Coronary artery (tissue), 2 donors: ENCODE measurements at places on chromosomes 5 and 9.
A peak's percentile ranks its signal among the peaks of the same experiment; 100 is the strongest.

DNA sequence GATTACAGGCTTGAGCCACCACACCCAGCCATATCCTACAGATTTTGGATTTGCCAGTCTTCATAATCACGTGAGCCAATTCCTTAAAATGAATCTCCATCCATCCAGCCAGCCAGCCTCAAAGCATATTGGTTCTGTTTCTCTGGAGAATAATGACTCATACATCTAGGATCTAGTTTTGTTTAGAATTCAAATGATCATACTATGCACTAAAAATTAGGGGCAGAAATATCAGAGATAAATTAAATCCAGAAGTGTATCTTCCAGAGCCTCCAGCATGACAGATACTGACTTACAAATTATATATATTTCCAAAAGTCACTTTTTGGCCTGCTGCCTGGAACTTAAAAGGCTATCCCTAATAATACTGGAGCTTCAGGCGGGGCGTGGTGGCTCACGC, 119.1 kb upstream of the NR5A1 start:
- DNase-seq, result no peak

GRCh38 chr5:20113931-20114330, 125.9 kb upstream of the CDH18 start:
- DNase-seq, result no peak

DNA sequence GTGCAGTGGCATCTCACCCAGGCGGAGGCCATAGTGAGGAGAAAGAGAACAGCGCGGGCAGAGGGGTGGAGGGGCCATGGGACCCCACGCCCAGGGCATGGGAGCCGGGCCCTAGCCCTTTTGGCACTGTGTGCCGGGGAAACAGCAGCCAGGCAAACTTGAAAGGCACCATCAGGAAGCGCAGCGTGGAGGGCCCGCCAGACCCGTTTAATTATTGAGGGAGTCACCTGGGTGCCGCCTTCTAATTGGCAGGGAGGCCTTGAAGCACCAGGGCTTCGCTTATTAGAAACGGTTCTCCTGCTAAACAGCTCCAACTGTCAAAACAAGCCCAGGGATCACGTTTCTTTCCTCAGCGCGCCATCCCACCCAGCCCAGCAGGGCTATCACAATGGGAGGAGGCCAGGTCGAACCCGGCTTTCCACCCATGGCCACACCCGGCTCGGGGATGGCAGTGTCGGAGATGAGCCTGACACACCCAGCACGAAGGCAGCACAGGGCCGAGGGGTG, 104.6 kb upstream of the SARDH start:
- DNase-seq, result no peak

DNA sequence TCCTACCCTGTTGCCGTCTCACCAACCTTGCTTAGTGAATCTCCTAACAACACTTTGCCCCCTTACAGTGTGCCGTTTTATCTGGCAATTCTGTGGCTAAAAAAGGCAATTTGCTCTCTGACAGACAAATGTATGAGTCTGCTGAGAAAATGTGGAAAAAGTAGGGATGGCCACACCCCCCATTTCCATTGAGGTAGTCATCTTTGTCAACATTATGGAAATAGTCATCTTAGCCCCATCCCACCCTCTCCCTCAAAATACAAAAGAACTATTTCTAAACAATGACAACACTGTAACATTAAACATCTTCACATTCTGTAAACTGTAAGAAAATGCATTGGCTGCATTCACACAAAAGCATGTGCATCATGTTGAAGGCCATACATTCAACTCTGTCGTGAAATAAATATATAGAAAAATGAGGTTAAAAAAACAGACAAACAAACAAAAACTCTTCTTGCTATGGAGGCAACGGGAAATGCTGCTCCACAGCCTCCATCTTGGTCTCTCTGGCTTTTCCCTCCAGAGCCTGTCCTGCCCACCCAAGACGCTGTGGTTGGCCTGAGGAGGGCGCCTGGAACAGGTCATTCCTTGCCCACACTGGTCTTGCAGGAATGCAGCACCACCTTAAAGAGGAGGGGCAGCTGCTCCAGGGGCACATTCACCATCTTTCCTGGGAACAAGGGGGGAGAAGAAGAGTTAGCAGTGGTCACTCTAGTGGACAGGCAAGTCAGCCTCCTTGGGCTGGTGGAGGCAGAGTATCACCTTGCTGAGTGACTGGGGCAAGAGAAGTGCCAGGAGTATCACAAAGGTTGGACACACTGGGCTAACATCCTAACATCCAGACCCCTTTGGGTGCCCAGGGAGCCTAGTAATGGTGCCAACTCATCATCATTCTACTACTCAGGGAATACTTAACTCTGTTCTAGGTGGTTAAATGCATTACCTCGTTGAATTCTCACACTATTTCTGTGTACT, 15.2 kb upstream of the NR5A1 start:
- DNase-seq, result peak; percentile 55

DNA sequence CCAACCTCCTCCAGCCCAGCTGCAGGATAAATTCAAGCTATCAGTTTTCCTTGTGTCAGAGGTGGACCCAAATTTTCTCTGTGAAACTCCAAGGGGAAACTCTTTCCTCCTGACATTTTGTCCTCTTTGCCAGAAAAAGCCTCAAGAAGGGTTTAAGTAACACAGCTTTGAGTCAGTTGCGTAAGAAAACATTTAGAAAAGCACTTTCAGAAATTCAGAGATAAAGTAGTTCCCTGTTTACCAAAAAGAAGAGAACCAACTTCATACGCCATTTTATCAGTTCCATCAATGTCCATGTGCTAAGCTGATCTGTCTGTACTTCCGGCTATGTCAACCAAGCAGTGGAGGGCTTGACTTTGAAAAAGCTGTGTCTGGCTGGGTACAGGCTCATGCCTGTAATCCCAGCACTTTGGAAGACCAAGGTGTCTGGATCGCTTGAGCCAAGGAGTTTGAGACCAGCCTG, 19.9 kb upstream of the SUSD1 start:
- DNase-seq, result no peak

DNA sequence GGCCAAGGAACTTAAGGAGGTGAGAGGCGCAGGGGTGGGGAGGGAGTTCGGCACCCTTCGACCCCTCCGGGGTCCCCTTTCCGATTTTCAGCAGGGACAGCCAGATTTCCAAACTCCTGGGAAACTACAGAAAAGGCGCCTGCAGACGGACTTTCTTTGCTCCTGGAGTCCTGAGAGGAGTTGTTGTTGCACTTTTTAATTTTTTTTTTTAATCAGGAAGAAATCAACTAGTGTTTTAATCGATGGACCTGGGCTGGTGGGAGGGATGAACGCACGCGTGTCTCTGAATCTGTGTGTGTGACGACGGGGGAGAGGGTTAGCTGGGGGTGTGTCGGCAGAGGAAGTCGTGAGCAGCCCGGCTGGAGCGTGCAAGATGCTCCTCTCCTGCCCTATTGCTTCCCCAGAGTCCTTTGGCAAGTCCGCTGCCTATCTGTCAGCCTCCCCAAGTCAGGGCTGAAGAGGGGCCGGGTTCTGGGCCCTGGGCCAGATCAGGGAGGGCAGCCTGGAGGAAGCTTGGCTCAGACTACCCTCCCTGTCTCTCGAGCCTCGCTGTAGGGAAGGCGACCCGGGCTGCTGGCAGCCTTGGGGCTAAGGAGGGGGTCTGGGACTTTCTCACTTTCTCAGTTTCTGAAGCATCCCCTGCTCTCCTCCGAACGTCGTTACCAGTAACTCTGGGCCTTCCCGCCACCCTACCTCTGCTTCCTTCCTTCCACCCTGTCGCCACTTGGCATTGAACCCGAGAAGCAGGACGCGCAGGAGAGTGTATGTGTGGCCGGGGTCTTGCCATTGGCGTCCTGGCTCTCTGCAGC, 731 bp downstream of the PRR16 start:
- peak; percentile 78 for DNase-seq

GRCh38 chr9:114725930-114726329, 43.9 kb upstream of the TEX48 start:
- no peak for DNase-seq
